ENCODE measurements at places on chromosomes 7 and 10. TPM values are rescaled to one million over a fixed set of nuclear protein-coding genes. Genes with fewer than 3 reads are reported as not detected.

DNA sequence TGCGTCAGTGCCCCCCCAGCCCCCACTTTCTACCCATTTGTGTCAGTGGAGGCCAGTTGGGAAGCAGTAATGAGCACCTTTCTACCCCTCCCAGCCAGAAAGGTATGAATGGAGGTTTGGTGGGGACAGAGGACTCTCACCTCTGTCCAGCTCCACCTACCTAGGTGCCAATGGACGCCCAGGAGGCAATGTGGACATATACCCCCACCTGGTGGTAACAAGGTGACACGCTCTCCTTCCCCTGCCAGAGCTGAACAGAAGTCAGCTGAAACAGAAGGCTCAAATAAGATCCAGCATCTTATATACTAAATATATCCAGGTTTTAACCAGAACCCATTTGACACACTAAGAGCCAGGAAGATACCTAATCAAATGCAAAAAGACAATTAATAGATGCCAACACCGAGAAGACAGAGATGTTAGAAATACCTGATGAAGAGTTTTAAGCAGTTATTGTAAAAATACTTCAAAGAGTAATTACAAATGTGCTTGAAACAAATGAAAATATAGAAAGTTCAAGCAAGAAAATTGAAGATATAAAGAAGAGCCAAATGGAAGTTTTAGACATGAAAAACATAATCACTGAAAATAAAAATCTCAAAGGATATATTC lies 18.4 kb upstream of the SORCS3 start:
- H3K27me3 ChIP-seq: peaks cover 8% of the 10 kb centered on the region
- H3K4me1 ChIP-seq: no peaks in the 10 kb centered on the region
- H3K4me3 ChIP-seq: no peak overlapping the region
- no peak for DNase-seq
- no peaks in the 10 kb centered on the region for H3K36me3 ChIP-seq
- no peak overlapping the region for H3K27ac ChIP-seq

DNA sequence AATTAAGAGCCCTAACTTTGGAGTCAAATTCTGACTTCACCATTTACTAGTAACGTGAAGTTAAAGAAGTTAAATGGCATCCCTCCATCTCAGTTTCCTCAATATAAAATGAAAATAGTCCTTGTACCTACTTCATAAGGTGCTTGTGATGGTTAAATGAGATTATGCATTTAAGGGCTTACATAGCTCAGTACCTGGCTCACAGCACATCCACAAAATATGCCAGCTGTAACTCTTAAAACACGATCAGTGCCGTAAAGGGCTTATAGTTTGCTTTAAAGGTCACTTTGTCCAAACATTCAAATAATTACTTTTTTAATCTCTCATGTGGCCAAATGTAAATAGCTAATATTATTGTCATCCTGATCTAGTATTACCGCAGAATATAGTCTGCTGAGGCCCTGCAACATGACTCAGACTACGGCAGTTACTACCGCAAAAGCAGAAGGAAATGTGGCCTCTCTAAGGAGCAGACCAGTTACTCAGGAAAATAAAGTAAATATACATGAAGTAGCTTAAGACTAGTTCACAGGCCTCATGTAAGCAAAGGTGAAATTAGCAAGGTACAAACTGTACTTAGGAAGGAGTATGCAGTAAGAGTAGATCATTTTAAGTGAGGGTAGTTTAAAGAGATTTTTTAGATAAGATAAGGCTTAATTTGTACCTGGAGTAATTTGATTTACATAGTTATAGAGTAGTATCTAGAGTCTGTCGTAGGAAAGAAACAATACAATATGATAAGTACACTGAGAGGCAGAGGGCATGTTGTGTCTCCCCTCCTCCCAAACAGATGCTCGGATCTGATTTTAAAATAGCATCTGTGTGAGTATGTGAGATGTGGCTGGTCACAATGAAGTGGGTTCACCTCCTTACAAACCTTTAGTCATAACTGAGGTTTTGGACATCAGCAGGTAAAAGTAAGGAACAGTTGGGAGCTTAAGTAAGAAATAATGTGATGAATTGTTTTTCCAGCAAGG lies 13.1 kb downstream of the CASP2 start:
- H3K27ac ChIP-seq: no peak overlapping the region
- H3K4me3 ChIP-seq: no peak overlapping the region
- no peaks in the 10 kb centered on the region for H3K4me1 ChIP-seq
- peaks cover 28% of the 10 kb centered on the region for H3K36me3 ChIP-seq
- DNase-seq: no peak
- H3K27me3 ChIP-seq: no peaks in the 10 kb centered on the region

DNA sequence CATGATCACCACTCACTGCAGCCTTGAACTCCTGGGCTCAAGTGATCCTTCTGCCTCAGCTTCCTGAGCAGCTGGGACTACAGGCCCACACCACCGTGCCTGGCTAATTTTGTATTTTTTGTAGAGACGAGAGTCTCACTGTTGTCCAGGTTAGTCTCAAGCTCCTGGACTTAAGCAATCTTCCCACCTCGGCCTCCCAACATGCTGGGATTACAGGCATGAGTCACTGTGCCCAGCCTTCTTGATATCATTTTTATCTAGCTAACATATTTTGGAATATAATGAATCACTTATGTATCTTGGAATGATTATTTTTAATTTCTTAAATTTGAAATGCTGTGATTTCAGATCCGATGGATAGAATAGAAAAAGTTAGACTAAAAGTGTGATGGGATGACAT lies 18.4 kb downstream of the ARL4A start:
- no peaks in the 10 kb centered on the region for H3K27me3 ChIP-seq
- H3K36me3 ChIP-seq: no peaks in the 10 kb centered on the region
- no peak overlapping the region for H3K4me3 ChIP-seq
- no peak for DNase-seq
- no peak overlapping the region for H3K27ac ChIP-seq

DNA sequence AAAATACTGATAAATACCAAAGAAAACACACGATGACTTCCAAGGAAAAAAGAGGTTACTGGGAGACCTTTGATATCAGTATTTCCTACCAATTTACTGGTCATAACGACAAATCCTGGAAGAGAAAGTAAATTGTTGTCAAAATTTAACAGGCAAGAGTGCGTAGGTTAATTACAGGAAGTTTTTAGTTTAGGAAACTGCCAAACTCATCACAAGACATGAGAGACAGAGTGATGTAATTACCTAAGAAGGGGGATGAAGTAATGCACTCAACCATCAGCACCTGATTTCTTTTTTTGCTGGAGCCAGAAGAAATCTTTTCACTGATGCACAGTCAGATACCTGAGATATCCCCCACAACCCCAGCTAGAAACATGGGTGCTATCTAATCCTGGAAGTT lies 16.8 kb downstream of the MACC1 start:
- no peak overlapping the region for H3K4me3 ChIP-seq
- H3K4me1 ChIP-seq: no peaks in the 10 kb centered on the region
- H3K36me3 ChIP-seq: no peaks in the 10 kb centered on the region

The RTKN2 gene
- not detected for total RNA-seq

Measured in sigmoid colon (tissue), 7 donors.